ENCODE measurements at places on chromosomes 2 and 18.

- no peak for DNase-seq
These were observed 7.3 kb downstream of the IRS1 start for GRCh38 chr2:226792155-226792881.

- DNase-seq = no peak
These were observed 16.2 kb upstream of the PDE11A start for GRCh38 chr2:178088774-178089270.

DNA sequence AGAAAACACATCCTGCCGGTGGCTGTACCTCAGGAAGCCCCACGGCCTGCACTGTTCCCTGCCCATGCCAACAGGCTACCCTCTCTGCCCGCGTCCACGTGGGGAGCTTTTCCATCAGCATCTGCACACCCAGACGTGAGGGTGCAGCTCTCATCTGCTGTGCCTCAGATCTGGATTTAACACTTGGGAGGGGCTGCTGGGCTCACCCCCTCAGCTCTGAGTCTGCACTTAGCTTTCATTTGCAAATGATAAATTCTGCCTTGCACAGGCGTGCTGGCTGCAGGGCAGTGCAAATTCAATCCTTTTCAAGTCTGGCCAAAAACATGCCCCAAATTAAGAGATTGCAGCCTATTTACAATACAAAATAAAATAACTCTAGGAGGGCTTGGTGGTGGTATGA, 245.7 kb downstream of the TWIST2 start:
- DNase-seq = no peak

- DNase-seq = peak; percentile 10
These were observed 1004.1 kb upstream of the NRXN1 start for GRCh38 chr2:52036024-52036423.

DNA sequence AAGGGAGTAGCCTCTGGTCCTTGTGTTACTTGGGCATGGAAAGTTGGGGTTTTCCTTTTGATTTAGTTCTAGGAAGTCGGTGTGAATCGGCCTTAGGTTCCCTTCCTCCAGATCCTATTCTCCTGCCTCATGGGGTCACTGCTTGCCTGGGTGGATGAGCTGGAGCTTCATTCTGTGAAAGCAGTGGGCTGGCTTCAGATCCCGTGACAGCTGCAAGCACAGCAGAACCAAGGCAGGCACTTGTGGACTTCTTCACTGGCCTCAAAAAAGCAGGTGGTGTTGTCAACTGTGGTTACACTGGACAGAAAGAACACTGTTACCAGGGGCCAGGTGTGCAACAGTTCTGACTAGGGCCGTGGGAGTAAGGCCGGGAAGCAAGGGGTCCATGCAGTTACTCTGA, 243.4 kb downstream of the LDLRAD4 start:
- no peak for DNase-seq

DNA sequence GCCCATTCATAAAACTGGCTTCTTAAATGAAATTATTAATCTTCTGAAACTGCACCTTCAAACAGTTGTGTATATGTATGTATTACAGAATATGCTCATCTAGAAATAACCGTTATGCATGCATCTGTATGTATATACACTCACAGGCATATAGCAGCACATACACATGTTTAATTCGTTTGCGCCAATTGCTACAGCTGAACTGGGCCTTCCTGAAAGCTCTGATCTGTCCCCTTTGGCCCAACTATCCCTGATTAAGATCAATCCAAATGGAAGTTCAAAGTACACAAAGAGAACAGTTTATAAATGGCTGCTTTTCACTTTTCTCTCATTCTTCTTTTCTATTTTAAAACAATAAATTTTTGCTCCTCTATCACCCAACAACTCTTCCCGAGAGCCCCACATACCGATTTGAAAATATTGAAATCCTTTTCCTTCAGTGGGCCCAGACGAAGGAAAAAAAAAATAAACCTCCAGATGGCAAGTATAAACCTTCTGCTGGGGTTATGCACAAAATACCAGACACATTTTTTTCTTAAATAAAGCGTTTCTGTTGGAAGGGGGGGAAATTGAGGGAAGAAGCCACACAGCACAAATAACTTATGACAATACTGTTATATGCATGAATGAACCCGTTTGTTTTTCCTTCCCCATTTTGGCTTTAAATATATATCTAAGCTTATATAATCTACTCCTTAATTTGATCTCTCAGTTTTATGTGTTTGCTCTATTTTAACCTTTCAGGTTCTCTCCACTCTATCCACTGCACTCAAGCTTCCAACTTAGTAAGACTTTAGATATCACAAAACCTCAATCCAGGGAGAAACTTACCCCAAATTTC, 267.3 kb downstream of the TCF4 start:
- DNase-seq = no peak

DNA sequence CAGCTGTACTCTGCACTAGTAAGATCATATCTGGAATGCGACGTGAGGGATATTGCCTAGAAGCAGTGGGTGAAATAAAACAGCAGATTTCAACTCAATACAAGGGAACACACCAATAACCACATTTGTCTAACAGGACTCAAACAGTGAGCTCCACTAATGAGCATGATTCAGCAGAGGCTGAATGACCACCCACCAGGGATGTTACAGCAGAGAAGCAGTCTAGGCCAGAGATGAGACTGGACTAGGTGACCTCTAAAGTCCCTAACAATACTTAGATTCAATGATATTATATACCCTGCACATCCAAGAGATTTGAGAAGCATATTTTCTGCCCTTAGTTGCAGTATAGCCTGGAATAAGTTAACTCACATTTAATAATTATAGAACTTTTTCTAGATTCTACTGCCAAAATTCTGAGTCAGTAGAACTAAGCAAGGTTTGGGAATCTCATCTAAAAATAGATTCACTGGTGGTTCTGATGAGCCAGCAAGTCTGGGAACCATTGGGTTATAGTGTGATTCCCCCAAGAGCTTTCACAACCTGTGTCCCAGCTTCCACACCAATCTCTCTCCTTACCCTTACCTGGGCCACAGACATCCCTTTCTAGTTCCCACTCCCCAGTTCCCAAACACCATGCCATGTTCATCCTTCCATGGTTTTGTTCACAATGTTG, 6.3 kb downstream of the THOC1 start:
- no peak for DNase-seq

- DNase-seq = peak; percentile 11
These were observed 551.0 kb upstream of the LRATD1 start for GRCh38 chr2:14081521-14081920.

All from urothelium cell line (cell line).